AG08396 (cell line): ENCODE measurements at places on chromosomes 3 and 15.

DNA sequence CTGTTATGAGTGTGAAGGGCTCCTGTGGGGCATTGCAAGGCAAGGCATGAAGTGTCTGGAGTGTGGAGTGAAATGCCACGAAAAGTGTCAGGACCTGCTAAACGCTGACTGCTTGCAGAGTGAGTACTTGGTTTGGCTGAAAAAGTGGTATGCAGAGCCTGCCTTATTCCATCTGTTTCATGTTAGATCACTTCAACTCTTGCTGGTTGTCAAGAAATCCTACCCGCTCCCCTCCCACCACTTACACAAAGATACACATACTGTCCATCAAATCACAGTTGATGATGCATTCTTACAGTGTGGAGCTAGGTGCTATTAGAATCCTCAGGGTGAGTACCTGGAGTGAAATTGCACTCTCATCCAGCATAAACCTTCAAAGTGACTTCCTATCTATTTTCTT, 272.1 kb downstream of the UNC13C start:
- DNase-seq, result no peak

DNA sequence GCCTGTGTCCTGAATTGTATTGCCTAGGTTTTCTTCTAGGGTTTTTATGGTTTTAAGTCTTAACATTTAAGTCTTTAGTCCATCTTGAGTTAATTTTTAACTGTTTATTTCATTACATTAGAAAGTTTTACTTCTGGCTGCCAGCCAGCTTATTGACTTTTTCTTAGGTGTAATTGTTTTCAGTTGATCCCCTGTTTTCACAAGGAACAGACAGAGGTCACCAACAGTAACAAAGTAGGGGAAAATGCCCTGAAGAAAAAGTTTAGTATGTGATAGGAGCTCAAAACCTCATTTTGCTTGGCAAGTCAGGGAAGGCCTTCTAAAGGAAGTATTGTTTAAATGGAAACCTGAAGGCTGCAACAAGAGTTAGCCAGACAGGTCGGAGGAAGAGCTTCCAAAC, 10.4 kb downstream of the WDR48 start:
- no peak for DNase-seq

GRCh38 chr15:91258415-91258759, 158.3 kb downstream of the SV2B start:
- peak; percentile 7 for DNase-seq

- peak; percentile 84 for DNase-seq
These were observed 330.8 kb downstream of the TIGIT start for GRCh38 chr3:114624571-114625181.

- no peak for DNase-seq
These were observed 59.7 kb downstream of the LSM3 start for GRCh38 chr3:14238356-14238755.

DNA sequence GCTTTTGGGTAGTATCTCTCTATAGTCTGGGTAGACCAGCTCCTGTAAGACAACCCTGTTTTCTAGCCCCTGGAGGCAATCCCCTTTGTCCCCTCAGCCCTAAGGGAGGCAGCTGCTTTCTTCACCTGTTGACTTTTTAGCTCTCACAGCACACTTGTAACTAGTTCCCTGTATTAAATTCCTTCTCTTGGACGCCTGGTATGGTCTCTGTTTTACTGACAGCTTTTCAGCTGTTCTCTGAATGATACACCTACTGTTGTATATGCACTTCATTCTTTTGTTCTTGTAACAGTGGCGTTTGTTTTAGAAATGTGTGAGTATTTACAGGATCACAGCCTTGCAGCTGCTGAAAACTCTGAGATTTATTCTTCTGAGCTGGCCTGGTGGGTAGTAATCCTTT, 413.0 kb upstream of the RBMS3 start:
- DNase-seq, result no peak

DNA sequence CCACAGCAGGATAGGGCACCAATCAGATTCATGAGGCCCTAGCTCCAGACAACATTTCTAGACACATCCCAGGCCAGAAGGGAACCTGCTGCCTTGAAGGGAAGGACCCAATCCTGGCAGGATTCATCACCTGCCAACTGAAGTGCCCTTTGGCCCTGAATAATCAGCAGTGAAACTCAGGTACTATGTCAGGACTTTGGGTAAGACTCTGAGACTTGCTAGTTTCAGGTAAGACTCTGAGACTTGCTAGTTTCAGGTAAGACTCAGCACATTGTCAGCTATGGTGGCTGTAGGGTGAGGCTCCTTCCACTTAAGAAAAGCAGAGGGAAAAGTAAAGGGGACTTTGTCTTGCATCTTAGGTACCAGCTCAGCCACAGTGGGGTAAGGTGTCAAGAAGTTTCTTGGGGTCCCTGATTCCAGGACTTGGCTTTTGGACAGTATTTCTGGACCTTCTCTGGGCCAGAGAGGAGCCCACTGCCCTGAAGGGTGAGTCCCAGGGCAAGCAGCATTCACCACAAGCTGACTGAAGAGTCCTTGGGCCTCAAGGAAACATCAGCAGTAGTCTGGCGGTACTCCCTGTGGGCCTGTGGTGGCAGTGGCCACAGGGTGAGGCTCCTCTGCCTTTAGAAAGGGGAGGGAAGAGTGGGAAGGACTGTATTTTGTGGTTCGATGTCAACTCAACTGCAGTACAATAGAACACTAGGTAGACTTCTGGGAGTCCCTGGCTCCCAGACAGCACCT, 13.7 kb upstream of the COL8A1 start:
- DNase-seq, result no peak

DNA sequence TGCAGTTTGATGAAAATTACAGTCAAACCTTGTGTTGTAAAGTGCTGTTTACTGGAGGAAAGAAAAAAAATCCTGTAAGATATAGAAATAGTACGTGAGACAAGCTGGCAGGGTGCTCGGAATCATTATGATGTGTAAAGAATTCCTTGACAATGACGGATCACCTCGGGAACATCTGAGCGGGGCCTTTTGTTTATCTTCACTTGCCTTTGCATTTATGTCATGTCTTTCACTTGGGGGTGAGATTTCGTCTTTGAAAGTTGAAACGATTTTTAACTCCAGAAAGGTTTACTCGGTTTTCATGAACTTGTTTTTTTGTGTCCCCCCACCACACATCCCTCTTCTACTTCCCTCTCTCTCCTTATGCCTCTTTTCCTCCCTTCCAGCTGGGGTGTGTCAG, 128.3 kb upstream of the VEPH1 start:
- DNase-seq, result no peak

- no peak for DNase-seq
These were observed 268.0 kb downstream of the SUCLG2 start for GRCh38 chr3:67386451-67386850.

DNA sequence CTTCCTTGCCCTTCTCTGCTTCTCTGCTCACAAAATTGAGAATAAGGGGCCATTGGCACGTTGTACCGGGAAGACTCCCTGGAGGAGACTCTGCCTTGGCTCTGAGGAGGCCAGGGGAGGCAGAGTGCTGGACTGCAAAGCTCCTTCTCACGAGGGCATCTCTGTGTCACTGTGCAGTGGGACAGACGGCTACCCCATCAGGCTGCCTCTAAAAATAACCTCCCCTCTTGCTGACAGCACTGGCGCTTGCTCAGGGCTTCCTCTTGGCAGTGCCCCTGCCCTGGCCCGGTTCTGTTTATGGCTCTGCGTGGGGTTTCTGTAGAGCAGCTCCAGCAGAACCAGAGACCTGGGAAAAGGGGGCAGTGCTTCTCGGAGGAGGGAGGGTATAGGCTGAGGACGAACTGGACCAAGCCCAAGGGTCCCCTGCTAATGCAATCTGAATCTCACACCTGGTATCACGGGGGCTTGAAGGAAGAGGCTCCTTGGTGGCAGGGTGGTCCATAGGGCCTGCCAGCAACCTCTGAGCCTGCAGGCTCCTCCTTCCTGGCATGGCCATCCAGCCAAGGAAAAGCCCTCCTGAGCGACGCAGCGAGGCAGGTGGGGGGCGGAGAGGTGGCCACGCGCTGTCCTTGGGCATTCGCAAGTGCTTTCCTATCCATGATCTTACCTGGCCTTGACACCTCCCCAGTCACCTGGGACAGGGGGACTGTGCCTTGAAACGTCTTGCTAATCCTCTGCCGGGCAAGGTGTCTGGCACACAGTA, 63.3 kb upstream of the TLE3 start:
- no peak for DNase-seq
